ENCODE measurements at places on chromosomes 1 and 21.

- no peak for DNase-seq
Observed at GRCh38 chr1:155979597-155980343, 1.4 kb upstream of the ARHGEF2 start.

- no peak for DNase-seq
Observed at GRCh38 chr1:2597441-2598328, 11.1 kb downstream of the PRXL2B start.

GRCh38 chr1:6423321-6423999, 1.1 kb upstream of the ESPN start:
- peak; percentile 95 for DNase-seq

- DNase-seq = no peak
Observed at GRCh38 chr1:17297991-17298390, 10.0 kb upstream of the PADI4 start.

DNA sequence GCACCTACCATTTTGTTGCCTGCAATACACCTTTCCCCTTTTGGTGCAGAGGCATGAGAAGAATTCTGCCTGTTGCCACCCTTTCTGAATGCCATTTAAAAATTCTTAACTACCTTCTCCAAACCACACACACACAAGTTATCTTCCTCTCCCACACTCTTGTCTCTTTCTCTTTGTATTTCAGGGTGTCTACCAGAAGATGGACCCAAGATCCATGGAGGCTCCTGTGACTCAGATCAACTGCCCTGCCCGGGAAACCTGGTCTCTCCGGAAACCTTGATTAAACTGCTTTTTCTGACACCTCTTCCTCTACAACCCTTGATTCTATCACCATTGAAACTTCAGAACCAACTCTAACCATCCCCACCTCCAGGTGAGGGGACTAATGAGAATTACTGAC, 2.4 kb upstream of the TARS2 start:
- no peak for DNase-seq

GRCh38 chr1:154502066-154502743, at the start of the genes SHE and TDRD10:
TSS of gene SHE (minus strand) at chr1:154502412. CDS start at chr1:154502026, 386 bp downstream.
TSS of gene TDRD10 (plus strand) at chr1:154502219. CDS start at chr1:154506904, 4,685 bp downstream.
- no peak for DNase-seq

DNA sequence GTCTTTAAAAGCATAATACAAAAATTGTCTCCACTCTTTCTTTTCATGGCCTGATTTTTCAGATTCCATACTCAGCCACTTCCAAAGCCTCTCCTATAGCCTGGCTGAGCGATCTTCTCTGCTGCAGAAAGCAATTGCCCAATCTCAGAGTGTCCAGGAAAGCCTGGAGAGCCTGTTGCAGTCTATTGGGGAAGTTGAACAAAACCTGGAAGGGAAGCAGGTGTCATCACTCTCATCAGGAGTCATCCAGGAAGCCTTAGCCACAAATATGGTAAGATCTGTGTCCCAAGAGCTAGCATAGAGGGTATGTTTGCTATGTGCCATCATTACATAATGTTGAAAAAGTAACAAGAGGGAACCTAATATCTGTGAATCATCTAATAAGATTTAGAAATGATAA, 130.7 kb upstream of the BMP8A start:
- no peak for DNase-seq

DNA sequence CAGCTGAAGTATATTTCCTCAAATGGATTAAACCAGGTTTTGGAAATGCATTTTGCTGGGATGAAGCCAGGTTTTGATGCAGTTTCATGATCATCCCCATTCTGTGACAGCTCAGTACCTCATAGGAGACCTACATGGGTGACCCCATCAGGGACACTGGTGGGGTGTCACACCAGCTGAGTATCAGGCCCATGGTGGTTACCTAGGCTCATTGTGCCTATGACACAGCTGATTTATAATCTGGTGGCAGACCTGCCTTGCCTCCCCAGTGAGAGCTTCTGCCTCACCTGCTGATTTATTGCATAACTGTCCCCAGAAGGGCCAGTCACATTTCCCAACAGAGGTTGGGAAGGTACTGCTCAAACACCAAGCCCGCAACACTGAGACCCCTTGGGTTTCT, 3.8 kb downstream of the NCF2 start:
- no peak for DNase-seq

DNA sequence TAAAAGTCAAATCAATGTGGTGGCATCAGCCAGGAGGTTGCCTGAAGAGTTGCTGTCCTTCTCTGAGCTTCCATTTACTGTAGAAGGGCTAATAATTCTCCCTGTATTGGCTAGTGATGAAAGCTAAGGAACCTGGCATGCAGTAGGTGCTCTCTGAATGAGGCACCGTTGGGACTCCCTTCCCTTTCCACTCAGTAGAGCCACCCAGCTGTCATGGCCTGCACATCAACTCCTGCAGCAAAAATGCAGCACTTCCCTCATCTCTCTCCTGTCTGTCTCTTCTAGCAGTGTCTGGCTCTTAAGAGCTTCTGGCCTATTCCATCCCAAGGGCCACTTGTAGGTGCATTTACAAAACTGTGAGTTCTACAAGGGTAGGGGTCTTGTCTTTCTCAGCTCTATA, 369.0 kb downstream of the MATN1 start:
- DNase-seq = no peak

- no peak for DNase-seq
Observed at GRCh38 chr21:31213787-31214186, 130.3 kb downstream of the TIAM1 start.

- DNase-seq = no peak
Observed at GRCh38 chr1:52943876-52944416, 16.9 kb downstream of the SCP2 start.

DNA sequence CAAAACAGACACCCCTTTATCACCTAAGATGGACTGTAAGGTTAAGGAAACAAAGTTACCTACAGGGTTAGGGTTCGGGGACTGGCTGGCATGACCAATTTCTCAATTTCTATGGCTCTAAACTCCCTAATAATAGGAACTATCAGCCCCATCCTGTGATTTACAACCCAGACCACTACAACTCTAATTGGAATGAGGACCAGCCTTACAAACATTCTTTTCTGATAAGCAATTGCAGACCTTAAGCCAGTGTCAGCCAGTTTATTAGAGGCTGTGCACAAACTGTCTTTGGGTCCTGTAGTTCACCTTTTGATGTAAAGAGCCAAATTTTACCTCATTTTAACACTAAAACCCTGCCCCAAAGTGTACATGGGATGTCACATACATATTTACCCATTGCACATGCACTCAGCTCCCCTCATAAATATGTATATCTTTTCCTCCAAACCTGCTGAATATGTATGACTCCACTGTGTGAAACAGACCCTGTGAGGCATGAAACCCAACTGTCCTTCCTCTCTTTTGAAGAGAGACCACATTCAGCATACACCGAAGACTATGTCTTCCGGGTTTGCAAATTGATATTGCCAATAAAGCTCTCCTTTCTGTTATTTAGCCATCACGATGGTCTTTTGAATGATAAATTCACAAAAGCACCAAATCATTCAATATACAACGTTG, 7.3 kb upstream of the APP start:
- no peak for DNase-seq

DNA sequence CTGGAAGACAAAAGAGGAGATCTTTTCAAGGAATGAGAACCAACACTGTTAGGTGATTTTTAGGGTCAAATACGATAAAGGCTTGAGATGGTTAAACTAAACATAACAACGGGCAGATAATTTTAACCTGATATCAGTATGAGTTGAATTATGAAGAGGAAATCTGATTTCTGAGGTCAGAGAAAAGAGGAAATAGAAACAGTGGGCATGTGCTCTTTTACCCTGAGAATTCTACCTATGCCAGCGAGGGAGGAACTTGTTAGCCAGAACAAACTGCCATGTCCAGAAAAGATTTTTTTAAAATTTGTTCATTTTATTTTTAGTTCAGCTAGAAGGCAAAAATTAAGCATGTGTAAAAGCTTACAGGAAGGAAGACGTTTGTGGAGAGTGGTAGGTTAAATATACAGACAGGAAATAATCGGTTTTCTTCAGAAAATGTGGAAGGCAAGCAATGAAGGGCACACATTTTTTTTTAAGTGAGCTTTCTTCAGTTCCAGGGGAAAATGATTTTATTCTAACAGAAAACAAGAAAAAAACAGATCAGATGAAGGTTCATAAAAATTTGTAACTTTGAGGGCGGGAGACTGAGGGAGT, 1745.3 kb downstream of the MRPL39 start:
- DNase-seq = no peak

GRCh38 chr1:89687254-89687653, 54.3 kb downstream of the LRRC8C start:
- DNase-seq = no peak

DNA sequence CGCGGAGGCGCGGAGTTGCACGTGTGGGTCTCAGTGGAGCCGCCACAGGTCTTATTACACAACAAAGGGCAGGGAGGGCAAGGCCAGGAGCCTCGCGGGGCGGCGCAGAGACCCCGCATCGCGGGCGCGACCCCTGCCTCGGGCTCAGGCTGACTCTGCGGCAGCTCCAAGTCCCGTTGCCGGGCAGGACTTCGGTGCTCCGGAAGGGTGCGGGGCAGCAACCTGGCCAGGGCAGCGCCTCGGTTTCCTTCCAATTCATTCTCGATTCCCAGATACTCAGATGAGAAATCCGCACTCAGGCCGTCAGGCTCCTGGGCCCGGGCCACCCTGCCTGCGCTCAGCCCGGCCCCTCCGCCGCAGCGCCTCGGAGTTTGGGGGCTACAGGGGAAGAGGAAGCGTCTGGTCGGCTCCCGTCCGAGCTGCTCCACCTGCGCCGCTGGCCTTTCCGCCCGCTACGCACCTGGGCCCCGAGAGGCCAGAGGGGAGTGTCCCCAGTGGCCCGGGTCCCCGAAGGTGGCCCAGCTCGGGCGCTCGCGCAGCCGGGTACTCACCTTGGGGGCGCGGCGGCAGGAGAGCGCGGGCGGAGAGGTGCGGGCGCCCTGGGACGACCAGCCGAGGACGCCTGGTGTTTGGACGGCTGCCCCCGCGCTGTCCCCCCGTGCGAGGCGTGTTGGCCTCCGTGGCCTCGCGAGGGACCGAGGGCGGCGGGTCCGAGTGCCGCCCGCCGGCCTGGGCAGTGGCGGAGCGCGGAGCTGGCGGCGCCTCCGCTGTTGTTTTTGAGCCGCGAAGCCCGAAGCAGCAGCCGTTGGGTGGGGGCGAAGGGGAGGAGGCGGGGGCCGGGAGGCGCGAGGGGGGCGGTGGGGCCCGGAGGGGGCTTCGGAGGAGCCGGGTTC, 1.1 kb upstream of the PRDM16 start:
- DNase-seq = no peak

GRCh38 chr1:108113496-108113895, 86.6 kb downstream of the SLC25A24 start:
- DNase-seq = no peak

GRCh38 chr1:217315346-217315745, 315.5 kb downstream of the GPATCH2 start:
- DNase-seq = no peak

DNA sequence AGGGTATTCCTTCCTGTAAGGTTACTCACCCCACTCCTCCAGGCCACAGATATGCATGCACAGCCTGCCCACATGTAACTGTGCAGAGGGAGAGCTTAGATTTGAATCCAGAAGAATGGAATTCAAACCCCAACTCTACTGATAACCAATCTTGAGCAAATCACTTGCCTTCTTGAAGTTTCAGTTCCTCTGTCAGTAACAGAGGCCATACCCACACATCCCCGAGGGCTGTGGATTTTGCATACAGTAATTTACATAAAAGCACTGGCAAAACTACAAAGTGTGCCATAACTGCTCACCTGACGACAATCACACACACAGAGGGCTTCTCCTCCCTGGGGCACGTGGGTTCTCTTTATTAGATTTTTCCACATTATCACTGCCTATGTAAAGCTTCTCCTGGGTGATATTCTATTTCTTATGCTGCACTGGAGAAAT, 18.6 kb downstream of the CD247 start:
- no peak for DNase-seq

DNA sequence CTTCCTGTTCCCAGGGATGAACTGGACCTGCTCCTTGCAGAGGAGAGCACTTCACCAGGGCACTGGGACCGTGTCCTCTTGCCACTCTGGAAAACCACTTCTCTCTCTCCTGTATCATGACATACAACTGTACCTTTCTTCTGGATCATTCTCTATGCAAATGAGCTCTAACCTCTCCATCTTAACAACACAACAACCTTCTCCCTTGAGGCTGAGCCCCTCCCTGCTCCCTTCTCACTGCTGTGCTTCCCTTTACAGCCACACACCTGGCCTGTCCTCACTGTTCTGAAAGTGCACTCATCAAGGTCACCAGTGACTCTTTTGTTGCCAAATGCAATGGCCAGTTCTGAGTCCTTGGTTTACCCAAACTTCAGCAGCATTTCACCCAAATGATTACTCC, 54.5 kb upstream of the MRPS6 start:
- DNase-seq = no peak

DNA sequence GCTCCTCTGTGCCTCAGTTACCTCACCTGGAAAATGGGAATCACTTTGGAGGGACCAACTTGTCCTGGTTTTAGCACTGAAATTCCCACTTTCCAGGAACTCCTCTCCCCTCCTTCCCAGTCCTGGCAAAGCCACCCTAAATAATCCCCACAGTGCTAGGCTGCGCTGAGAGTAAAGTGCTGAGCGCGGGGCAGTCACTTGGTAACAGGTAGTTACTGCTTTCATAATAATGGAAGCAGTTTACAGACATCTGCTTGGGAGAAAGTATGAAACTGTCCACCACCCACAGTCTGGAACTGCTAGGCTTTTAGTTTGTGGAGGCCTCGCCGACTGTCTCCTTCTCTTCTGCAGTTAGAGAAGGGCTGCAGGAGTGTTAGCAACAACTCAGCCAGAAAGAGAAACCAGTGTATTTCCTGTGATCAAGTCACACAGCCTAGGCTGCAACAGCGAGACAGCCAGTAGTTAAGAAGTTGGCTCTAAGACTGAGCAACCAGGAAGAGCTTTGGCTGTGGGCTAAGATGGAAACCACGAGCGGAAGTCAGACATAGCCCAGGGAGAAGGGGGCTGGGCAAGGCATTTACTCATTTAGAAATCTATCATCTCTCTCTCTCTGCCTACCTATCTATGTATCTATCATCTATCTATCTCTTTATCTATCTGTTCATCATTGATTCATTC, 30.8 kb upstream of the ABCG1 start:
- no peak for DNase-seq

DNA sequence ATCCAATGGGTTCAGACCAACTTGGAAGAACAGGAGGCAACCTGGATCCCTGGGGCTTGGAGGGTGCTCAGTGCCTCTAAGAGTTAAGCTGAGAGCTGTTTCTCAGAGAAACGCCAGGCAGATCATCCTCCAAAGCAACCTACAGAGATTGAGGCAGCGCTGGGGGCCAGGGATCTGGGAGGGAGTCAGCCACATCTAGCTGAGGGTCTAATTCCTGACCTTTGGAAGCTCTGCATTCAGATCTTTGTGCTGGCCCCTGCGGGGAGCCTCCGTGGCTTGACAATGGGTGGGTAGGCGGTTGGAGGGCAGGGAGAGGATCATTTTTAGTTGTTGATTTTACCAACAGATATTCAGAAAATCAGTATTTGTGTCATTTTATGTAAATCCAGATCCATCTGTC, 79.3 kb downstream of the DDX20 start:
- no peak for DNase-seq

All from DMS79 (cell line).